Activated CD4-positive, alpha-beta T cell treated with anti-CD3 and anti-CD28 coated beads for 48 hours (primary cell): ENCODE measurements at places on chromosomes 11 and 22.

DNA sequence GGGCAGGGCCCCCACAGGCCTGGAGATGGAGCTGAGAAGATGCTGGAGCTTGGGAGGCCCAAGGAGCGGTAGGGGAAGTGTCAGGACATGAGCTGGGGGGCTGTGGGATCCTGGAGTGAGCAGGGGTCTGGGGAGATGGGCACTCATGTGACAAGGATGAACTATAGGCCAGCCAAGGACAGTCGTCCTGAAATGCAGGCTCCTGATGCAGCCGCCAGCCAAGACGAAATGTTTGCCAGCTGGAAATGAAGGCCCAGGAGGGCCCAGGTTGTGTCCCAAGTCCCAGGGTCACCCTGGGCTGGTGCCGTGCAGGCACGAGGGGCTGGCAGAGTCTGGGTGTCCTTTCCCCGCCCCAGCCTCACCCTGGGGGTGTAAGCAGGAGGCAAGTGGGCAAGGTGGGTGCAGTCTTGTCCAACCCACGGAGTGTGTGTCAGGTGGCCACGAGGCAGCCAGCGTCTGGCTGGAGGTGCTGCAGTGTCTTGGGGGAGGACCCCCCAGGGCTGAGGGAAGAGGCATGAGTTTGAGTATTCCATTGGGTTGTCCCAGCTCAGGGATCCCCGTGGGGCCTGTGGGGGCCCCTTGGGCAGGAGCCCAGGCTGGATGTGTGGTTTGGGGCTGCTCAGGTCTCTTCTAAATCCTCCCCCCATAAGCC is 21.4 kb downstream of the MRGPRG start:
- no peak for DNase-seq

- DNase-seq, result no peak
Observed at GRCh38 chr11:65083134-65083833, 556 bp downstream of the CDCA5 start.

GRCh38 chr11:95877291-95877690 is 46.6 kb downstream of the MTMR2 start:
- DNase-seq, result no peak

DNA sequence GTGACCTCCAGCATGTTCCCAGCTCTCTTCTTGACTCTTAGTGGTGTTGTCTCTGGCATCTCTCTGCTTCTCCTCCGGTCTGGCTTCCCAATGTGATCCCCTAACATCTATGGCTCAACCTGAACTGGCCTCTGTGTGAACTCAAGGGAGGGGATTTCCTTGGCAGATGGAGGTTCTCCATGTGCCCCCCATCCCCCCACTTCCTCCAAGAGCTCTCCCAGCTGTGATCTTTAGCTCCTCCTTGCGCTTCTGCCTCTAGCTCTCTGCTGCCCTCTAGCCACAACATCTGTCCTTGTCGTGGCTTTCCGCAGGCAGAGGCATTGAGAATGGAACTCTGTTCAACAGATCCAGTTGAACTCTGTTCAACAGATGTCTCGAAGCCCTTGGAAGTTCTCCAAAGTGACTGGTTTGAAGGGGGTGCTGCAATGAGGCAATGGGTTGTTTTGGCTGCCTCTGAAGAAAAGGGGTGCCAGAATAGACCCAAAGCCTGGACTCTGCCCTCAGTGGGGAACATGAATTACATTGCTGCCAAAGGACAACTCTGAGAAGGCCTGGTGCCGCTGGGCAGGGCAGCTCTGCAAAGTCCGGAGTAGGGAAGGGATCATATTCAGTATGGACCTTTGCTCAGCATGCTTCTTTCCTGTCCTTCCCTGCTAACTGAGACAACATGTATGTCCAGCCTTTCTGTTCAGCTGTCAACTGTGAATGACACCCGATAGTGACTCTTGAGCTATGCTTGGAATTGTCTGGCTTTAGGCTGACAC is 61.9 kb downstream of the ADM start:
- peak; percentile 79 for DNase-seq

- no peak for DNase-seq
Observed at GRCh38 chr22:21944871-21945270, 7.8 kb downstream of the PPM1F start.
